ENCODE measurements at places on chromosomes 4 and X. TPM values are rescaled to one million over a fixed set of nuclear protein-coding genes. Genes with fewer than 3 reads are reported as not detected.

GRCh38 chr4:174107746-174108354 is 175.6 kb downstream of the FBXO8 start:
- no peak for DNase-seq

DNA sequence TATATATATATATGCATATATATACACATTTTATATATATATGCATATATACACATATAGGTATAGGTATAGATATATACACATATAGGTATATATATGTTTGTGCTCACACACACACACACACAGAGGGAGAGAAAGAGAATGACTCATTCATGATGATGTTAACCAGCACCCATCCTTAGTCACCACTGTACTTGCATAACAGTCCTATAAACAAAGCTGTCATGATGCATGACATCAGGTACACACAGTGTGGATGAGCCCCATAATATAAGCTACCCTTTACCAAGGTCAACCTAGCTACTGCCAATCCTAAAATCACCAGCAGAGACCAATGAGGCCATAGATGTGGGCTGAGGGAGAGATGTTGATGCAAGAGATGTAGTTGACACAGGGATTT is 1408.0 kb downstream of the RAPGEF2 start:
- DNase-seq = peak; percentile 9

GRCh38 chrX:44596277-44596676 is 53.6 kb upstream of the FUNDC1 start:
- DNase-seq = no peak

GRCh38 chr4:155667222-155667567 is 547 bp downstream of the GUCY1A1 start:
- peak; percentile 33 for DNase-seq

- DNase-seq = peak; percentile 46
Measured at GRCh38 chr4:8592366-8593263, at the start of gene CPZ. Gene CPZ (plus strand): TSS chr4:8592765. CDS start chr4:8592834, 69 bp downstream.

DNA sequence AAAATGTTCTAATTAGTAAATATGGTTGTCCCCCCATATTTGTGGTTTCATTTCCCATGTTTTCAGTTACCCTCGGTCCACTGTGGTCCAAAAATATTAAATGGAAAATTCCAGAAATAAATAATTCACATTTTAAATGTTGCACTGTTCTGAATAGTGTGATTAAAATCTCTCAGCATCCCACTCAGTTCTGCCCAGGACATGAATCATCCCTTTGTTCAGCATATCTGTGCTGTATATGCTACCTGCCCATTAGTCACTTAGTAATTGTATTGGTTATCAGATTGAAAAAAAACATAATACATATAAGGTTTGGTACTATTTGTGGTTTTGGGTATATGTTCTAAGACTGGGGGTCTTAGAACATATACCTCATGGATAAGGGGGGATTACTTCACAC is 55.1 kb upstream of the NXF3 start:
- DNase-seq = no peak

DNA sequence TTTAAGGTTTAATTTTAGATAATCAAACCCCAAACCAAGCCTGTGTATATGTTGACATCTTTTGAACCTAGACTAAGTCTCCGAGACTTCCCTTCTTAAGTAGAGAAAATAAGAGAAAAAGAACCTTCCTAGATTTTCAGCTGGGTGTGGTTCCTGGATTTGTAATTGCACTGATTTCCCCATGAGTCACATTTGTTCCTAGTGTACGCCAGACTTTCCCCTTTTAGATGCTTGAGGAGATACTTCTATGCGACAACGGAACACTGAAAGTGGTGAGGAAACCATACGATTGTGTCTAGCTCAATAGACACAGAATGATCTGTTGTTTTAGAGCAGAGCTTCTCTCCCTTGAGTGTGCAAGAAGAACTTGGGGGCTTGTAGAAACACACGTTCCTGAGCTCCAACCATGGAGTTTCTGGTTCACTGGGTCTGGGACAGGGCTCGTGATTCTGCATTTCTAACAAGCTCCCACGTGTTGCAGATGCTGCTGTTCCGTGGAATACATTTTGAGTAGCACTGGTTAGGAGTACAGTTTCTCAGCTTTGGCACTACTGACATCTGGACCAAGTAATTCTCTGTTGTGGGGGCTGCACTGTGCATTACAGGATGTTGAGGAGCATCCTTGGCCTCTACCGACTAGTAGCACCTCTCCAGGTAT is 87.1 kb downstream of the AMELX start:
- no peak for DNase-seq

- no peak for DNase-seq
Measured at GRCh38 chr4:10732235-10732913, 47.8 kb upstream of the CLNK start.

DNA sequence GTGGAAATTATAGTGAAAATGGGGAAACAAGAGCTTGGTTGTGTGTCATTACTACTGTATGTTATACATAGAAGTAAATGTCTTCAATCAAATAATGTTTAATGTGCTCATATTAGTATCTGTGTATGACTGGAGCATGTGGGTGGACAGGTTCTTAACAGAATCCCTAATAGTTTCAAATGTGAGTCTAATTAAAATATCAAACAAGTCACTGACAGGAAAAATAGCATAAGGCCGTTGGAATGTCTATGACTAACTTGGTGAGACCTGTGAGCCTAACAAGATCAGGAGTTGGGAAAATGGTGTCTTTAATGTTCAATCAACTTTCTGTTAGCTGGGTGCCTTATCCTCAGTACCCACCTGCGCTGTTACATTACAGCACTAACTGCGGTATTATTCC is 6.2 kb upstream of the CXCL3 start:
- peak; percentile 16 for DNase-seq

GRCh38 chrX:70253377-70254062 is 6.5 kb downstream of the P2RY4 start:
- peak; percentile 10 for DNase-seq

DNA sequence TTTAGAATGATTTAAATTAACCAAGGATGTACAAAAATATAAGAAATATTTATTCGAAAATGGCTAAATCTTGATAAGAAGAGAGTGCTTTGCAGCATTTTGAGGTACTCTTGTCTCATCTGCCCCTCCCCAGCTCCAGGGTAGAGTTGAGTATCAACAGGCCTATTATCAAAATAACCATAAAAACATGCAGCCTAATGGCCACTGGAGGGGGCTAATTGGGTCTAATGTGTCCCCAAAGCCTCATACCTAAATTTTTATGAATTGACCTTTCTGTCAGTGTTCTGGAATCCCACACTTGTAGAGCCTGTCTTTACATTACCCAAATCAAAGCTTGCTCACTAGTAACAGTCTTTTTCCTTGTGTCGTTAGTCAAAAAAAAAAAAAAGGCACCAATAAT is 544.9 kb upstream of the CPXCR1 start:
- DNase-seq = no peak

- peak; percentile 48 for DNase-seq
Measured at GRCh38 chrX:39149761-39150160, 348.5 kb downstream of the MID1IP1 start.

- DNase-seq = no peak
Measured at GRCh38 chr4:118955515-118955914, 66.9 kb downstream of the SYNPO2 start.

CFAP299 gene
- not detected for total RNA-seq

SLC7A11 gene
- total RNA-seq = 3.0 TPM

MAGEC1 gene
- total RNA-seq = 3.9 TPM

CDKL2 gene
- not detected for total RNA-seq

KIF4A gene
- total RNA-seq = 53.5 TPM

FAM13A gene
- 6.5 TPM for total RNA-seq
